ENCODE measurements at places on chromosomes 1 and 21.

DNA sequence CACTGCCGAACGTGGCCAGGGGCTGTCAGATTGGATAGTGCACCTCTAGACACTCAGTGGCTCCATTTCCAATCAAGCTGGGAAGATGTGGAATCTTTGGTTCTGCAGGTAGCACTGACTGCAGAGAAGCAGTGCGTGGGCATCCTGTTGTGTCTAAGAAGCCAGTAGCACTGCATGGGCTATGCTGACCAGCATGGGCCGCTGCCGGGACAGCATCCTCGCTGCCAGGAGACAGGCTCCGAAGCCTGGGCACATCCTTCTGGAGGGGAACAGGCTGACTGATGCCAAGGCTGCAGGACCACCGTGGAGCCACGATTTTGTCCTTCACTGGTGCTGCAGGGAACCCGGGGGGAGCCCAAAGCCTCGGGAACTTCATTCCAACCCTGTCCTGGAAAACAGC is 649.4 kb downstream of the NPHP4 start:
- DNase-seq, result no peak

GRCh38 chr1:34701326-34702060 is 53.4 kb upstream of the GJB5 start:
- DNase-seq, result no peak

DNA sequence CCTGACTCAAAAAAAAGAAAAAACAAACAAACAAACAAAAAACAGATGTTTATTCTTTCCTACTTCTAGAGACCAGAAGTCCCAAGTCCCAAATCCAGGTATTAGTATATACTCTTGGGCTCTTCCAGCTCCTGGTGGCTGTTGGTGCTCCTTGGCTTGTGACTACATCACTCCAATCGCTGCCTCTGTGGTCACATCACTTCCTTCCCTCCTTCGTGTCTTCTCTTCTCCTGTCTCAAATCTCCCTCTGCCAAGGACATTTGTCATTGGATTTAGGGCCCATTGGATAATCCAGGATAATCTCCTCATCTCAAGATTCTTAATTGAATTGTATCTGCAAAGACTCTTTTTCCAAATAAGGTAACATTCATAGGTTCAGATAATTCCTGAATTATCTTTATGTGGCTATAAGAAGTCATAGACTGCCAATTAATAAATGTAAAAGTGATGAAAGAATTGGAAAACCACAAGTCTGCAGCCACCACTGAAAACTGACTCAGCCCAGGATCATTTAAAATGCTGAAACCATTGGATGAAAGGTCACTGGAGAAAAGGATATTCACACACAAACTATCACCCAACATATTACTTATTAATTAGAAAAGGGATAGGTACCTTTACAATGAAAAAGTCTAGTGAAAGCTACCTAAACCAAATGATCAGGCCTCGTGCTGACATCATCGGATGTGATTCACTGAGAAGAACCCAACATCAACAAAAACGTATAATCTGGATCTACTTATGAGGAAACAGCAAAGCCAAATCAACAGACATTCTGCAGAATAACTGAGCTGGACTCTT is 67.1 kb downstream of the ZNF281 start:
- DNase-seq, result no peak

- DNase-seq, result no peak
Measured at GRCh38 chr1:14962407-14962806, 191.1 kb upstream of the TMEM51 start.

GRCh38 chr1:202207292-202207691 is 13.7 kb downstream of the LGR6 start:
- DNase-seq, result no peak

- DNase-seq, result no peak
Measured at GRCh38 chr1:92855236-92855635, 23.4 kb downstream of the RPL5 start.

DNA sequence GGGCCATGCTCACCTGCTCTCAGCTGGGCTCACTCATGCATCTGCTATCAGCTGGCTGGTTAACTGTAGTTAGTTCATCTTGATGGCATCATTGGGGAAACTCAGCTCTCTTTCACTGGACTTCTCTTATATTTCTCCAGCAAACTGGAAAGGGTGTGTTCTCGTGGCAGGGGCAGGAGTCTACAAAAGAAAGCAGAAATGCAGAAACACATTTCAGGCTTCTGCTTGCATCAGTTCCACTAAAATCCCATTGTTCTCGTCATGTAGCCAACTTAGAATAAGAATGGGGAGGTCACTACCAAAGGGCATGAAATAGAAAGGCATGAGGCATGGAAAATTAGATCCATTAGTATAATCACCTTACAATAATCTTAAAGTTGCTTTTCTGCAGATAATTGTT is 207.3 kb downstream of the NRIP1 start:
- DNase-seq, result no peak

DNA sequence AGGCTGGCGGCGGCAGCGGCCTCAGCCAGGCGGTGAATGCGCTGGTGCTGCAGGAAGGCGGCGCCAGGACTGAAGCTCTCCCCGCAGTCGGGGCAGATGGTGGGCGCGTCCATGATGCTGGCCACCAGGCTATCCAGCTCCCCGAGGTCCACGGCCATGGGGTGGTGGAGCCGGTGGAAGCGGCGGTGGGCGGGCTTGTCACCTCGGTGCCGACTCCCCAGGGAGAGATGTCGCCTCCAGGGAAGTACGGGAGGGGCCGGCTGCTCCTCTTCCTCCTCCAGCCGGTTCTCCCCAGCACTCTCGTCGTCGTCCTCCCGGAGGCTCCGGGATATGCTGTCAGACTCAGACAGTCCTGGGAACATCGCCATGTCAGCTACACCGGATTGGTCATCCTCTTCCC is 24.4 kb downstream of the ZNF697 start:
- no peak for DNase-seq

- DNase-seq, result no peak
Measured at GRCh38 chr1:178376008-178376407, 120.8 kb downstream of the CLEC20A start.

GRCh38 chr1:62024690-62025089 is 170.0 kb upstream of the L1TD1 start:
- DNase-seq, result no peak

- DNase-seq, result no peak
Measured at GRCh38 chr21:33373451-33373850, 29.8 kb upstream of the IFNGR2 start.

DNA sequence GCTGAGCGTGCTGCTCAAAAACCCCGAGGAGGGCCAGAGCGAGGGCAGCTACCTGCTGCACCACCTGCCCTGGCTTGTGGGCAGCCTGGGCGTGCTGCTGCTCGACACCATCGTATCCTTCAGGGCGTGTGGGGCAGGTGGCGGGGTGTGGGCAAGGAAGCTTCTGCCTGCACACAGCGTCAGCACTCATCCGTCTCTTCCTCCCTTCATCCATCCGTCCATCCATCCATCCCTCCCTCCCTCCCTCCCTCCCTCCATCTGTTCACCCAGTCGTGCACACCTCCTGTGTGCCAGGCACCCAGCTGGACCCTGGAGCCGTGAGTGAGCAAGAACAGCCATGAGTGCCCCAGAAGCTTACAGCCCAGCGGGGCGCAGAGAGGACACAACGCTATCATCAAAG is 15.2 kb downstream of the SLC66A1 start:
- DNase-seq, result no peak

DNA sequence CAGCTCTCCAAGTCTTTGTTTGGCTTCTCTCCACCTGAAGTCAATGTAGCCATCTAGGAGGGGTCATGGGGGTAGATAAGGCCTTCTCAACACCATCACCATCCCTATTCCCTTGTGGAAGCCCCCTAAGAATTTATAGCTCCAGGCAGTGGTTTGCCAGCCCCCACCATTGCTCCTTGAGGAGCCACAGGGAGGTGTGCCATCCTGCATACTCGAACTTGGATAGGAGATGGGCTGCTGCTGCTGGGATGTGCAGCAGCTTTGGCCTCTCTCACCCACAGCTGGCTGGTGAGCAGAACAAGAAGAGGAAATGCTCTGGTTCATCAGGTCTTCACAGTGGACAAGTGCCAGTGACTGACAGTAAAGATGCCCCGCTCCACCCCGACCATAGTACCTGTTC is 4.8 kb downstream of the NAXE start:
- no peak for DNase-seq

DNA sequence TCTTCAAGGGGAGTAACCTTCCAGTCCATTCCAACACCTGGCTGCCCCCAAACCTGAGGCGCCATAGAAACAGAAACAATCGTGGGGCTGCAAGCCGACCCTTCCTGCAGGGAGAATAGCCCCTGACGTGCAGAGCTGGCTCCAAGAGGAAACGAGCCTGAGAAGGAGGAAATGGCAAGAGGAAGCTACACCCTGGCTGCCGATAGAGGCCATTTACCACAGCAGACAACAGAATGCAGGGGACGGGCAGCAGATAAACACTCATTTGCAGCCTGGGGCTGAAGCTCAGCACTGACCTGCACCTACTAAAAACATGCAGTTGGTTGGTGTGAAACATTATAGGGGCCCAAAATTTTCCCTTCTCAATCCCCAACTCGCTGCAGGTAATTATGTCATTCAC is 8.7 kb upstream of the TDRD10 start:
- no peak for DNase-seq

DNA sequence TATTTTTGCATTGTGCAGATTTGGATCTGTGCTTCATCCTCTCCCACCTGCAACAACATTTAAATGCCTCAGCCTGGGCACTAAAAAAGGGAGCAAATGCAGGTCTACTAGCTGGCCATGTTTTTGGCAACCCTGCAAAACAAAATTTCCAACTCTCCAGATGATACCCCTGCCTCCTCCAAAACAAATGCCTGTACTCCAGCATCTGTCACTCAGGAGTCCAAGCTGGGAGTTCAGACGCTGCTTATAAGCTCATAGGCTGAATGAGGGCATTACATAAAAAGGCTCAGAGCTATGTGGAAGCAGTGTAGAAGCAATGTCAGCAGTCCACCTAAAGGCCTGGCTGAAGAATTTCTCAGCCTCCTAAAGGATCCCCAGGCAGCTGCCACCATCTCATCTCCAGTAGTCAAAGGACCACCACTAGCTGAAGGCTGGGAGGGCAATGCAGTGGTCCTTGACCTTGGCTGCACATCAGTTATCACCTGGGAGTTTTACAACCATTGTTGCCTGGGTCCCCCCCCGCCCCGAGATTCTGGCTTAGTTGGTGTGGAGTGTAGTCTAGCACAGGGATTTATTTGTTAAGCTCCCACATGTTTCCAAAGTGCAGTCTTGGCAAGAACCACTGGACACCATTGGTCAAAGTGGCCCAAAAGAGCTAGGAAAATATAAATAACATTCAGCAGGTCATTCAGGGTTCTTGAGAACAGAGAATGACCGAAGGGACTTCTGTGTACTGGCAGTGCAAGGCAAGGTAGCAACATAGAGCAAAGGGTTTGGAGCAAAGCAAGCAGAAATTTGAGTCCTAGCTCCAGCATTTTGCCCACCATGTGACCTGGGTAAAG is 57.2 kb downstream of the ITPKB start:
- no peak for DNase-seq

DNA sequence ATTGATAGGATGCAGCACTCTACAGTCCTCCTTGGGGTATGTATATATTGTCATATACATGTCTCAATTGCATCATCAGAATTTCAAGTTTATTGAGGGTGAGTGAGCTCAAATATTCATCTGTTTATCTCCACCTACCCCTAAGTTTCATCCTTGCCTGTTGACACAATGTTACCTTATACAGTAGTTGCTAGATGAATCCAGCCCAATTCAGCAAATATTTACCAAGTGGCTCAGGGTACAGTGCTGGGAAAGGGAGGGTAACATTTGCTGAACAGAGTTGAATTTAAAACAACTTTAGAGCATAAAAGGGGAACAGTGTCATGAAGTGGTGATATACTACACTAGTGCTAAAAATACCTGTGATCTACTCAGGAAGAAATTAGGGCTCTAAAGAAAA is 14.4 kb downstream of the ELAVL4 start:
- no peak for DNase-seq

DNA sequence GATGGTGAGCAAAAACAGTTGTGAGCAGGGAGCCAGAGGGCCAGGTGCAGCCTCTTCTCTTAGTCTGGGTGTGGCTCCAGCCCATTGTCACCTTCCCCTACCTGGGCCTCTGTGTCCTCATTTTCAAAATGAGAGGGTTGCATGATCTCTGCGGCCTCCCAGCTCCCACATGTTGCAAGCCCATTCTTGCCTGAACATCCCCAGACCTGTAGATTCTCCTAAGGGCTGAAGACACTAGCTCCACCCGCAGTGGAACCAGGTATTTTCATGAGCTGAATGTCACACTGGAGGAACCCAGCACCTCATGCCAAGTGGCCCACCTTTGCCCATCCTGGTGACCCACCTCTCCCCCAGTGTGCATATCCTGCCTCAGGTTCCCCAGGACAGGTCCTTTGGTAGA is 12.3 kb downstream of the IKBKE start:
- DNase-seq, result no peak

DNA sequence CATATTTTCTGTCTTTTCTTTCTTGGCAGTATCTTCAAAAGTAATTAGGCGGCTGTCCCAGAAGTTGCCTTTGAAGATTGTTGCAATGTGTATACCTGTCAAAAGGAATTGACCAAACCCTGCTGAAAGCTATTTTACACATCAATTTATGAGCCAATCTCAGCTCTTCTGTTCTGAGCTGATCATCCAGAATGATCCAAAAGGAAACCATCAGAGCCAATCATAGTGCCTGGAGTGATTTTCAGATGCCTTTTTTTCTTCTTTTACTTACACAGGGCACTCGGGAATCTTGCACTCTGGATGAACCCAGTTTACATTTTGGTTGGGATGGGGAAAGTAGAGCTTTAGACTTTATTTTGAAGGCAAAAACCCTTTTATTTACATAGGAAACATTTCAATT is 21.8 kb upstream of the APOBEC4 start:
- no peak for DNase-seq

GRCh38 chr1:112687785-112688496 is 13.5 kb downstream of the MOV10 start:
- no peak for DNase-seq

- no peak for DNase-seq
Measured at GRCh38 chr21:25997788-25998611, 172.6 kb downstream of the APP start.

GRCh38 chr21:44530221-44530902 is 9.6 kb downstream of the KRTAP10-1 start:
- DNase-seq, result no peak

- DNase-seq, result no peak
Measured at GRCh38 chr1:169698976-169699375, 12.4 kb downstream of the SELL start.

DNA sequence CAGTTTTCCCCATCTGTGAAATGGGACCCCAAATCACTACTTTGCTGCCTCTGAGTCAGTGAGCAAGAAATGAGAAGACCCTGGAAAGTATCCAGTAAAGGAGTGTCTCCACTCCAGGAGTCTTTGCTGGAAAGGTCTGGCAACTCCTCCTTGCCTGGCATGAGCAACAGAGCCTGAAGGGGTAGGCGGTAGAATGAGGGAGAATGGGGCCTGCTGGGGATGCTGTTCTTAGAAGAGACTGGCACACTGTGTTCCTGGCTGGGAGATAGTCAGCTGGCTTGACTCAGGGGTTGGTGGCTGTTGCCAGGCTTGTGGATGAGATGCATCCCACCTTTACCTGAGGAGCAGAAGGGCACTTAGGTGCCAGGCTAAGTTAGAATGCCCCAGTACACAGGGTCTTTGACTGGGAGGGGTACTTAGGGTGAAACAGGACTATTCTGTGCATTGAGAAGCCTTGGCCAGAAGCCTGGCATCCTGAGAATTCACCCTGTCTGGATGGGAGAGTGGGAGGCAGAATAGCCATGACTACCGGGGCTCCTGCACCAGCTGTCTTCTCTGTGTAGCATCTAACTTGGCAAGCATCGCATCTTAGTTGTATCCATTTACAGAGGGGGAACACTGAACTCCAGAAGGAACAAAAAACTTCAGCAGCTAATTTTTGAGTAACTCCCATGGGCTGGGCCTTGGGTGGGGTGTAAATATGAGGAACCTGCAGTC is 2.5 kb downstream of the MFSD2A start:
- DNase-seq, result no peak
